Myocyte (in vitro differentiated cells): ENCODE measurements at places on chromosomes 2 and 18.

GRCh38 chr2:9264301-9264700, 57.7 kb downstream of the ASAP2 start:
- DNase-seq: no peak

- no peak for DNase-seq
Measured at GRCh38 chr2:96879545-96880040, 9.7 kb upstream of the SEMA4C start.

DNA sequence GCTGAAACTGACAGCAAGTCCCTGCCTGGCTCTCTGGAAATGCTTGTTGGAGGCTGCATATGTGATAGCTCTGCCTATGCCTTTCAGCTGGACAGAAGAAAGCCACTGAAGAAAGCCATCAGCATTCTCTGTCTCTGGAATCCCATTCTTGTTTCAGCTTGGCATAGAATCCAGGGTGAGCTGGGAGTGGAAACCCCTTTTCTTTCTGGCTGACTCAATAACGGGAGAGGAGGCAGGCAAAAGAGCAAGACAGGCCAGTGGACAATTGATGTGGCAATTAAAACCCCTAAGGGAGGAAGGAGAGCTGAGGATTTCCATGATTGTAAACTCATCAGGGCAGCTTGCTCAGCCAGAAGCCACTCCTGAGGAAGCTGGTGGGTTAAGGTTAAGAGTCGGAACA, 208.1 kb downstream of the CLIP4 start:
- peak; percentile 28 for DNase-seq

DNA sequence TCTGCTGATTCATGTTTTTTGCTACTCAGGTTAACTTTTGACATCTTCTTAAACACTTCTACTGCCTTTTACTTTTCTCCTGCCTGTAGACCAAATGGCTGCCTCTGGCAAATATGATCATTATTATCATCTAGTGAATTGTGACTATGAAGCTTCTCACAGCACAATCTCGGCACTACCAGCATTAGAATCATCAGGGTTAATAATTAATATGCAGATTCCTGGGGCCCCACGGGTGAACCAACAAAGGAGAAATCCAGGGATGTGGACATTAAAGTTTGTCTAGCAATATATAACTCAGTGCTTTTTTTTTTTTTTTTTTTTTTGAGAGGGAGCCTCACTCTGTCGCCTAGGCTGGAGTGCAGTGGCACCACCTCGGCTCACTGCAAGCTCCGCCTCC, 136.1 kb downstream of the SPOPL start:
- DNase-seq: no peak
